ENCODE measurements at places on chromosomes 4 and X. TPM values are rescaled to one million over a fixed set of nuclear protein-coding genes. Genes with fewer than 3 reads are reported as not detected.

The FAT4 gene
- total RNA-seq, result 61.1 TPM

The MGARP gene
- total RNA-seq, result 0.34 TPM

The WNK3 gene
- 17.2 TPM for total RNA-seq

The ENAM gene
- not detected for total RNA-seq

The NKAP gene
- 9.3 TPM for total RNA-seq

The SORBS2 gene
- 9.2 TPM for total RNA-seq

The NAA11 gene
- not detected for total RNA-seq

The MXRA5 gene
- 131 TPM for total RNA-seq

The VCX3B gene
- total RNA-seq, result not detected

All from mesothelial cell of epicardium (in vitro differentiated cells).